Hematopoietic multipotent progenitor cell treated with erythropoietin and hydrocortisone succinate and interleukin-3 and kit ligand, for 15 days (in vitro differentiated cells): ENCODE measurements at places on chromosomes 1 and 21.

- no peak for DNase-seq
Observed at GRCh38 chr1:244837597-244838258, 2.3 kb downstream of the COX20 start.

DNA sequence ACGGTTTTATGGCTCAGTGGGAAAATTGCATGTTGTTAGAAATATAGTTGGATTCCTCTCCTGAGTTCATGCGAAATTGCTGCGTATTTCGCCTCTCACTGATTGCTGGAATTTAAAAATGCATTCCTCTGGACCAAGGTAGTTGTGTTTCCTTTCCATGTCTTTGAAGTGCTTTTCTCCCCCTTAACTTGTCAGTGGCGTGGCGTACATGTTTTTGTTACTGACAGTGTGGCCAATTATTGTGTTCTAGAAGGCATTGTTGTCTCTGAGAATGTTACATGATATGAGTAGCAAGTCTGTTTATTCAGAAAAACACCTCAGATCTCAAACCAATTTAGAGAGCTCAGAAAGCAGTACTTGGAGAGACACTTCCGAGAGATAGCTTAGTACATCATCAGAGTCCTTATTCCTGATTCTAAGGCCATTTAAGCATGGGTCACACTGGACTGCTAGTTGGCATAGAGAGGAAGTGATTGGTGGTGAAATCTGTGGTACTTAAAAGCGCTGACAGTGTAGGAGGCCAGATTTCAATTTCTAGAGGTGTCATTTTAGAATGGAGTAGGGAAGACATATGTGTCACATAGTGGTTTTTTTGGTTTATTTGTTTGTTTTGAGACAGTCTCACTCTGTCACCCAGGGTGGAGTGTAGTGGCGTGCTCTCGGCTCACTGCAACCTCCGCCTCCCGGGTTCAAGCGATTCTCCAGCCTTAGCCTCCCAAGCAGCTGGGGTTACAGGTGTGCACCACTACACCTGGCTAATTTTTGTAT lies 184.4 kb downstream of the RYR2 start:
- no peak for DNase-seq

DNA sequence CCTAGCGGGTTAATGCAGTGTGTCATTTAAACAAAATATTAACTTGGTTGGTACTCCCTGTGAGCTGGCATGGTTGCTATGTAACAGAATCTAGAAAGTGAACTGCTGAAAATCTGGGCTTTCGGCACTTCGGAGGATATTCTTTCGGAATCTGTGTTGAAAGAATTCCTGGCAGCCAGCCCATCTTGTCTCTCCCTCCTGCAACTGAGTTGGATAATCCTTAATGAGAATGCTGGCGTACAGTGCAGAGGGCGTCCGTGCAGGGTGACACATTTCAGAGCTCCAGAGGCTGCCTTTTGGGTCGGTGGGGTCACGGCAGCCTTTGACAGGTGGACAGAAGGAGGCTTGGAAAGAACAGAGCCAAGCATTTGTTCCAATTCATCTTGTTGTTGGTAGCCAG lies 3.7 kb downstream of the KAZN start:
- DNase-seq: no peak

GRCh38 chr1:43952731-43953346 lies 6.1 kb downstream of the IPO13 start:
- DNase-seq: peak; percentile 34

DNA sequence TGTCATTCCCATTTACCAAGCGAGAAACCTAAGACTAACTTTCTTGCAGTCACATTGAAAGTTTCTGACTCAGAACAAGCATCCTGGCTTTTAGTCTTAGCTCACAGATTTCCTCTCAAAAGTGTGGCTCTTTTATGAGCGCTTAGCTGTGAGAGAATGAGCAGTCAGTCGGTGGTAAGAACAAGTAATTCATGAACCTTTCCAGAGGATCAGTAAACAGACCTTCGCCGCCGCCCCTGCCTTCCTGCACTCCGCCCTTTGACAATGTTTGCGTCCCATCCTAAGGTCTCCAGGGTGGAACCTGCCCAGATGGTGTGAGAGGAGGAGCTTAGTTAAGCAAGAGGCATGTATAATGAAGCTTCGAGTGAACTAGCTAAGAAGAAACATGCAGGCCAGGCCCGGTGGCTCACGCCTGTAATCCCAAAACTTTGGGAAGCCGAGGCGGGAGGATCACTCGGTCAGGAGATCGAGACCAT lies 142.4 kb downstream of the GLUL start:
- DNase-seq: peak; percentile 43

GRCh38 chr1:117392771-117393170 lies 25.5 kb downstream of the MAN1A2 start:
- no peak for DNase-seq

GRCh38 chr1:246096356-246096755 lies 410.7 kb downstream of the SMYD3 start:
- DNase-seq: no peak

GRCh38 chr1:228368801-228369607 lies 37.6 kb downstream of the TRIM11 start:
- DNase-seq: no peak

DNA sequence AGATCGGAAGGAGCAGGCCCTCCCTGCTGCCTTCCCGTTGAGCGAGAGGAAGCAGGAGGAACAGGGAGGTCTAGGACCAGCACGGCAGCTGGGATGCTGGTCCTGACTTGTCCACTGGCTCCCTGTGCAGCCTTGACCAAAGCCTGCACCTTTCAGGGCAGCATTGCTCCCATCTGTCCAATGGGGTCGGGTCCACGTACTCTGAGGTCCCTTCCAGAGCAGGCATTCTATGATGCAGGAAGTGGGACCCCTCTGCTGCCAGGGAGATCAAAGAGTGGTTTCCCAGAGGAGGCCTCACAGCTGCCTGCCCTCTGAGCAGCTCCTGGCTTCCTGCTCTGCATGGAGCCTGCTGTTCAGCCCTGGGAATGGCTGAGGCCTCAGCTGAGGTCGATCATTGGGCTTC lies 21.7 kb upstream of the ZNF362 start:
- DNase-seq: no peak

- DNase-seq: no peak
Observed at GRCh38 chr1:82042306-82043060, 241.7 kb downstream of the ADGRL2 start.

GRCh38 chr1:19749685-19750084 lies 50.0 kb downstream of the TMCO4 start:
- no peak for DNase-seq

- no peak for DNase-seq
Observed at GRCh38 chr1:2431103-2431502, 18.7 kb upstream of the PEX10 start.

DNA sequence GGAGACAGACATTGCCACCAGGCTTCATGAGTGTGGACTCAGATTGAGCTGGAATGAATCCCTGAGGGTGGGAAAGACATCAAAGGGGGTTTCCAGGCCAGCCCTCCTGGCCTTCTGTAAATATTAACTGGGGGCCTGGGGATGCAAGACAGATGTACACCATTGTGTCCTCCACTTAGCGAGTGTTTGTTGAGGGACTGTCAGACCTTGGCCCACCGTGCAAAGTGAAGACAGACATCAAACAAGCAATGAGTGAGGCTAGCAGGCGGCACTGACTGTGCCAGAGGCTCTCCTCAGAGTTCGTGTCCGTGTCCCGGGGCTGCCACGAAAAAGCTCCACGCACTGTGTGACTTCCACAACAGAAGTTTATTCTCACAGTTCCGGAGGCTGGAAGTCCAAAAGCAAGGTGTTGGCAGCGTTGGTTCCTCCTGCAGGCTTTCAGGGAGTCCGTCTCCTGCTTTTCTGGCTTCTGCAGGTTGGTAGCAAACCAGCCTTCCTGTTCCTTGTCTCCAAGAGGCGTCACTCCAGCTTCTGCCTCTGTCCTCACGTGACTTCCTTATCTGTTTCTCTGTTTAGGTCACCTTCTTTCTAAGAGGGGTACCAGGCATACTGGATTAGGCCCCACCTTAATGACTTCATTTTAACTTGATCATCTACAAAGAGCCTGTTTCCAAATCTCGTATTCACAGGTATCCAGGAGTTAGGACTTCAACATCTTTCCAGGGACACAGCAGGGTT lies 59.1 kb downstream of the DISP3 start:
- no peak for DNase-seq

DNA sequence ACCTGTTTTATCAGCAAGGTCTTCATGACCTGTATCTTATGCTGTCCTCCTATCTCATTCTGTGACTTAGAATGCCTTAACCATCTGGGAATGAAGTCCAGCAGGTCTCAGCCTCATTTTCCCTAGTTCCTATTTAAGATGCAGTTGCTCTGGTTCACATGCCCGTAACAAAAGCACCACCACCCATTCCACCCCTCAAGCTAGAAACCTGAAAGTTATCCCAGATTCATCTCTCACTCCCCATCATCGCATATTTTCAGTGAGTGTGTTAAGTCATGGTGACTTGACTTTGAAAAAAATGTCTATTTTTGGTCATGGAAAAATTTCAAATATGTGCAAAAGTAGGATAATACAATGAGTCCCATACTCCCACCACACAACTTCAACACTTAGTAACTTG lies 11.7 kb downstream of the HMGN2 start:
- DNase-seq: no peak

- no peak for DNase-seq
Observed at GRCh38 chr1:209527372-209527771, 56.1 kb upstream of the CAMK1G start.

- no peak for DNase-seq
Observed at GRCh38 chr1:185917646-185918045, 183.5 kb downstream of the HMCN1 start.

DNA sequence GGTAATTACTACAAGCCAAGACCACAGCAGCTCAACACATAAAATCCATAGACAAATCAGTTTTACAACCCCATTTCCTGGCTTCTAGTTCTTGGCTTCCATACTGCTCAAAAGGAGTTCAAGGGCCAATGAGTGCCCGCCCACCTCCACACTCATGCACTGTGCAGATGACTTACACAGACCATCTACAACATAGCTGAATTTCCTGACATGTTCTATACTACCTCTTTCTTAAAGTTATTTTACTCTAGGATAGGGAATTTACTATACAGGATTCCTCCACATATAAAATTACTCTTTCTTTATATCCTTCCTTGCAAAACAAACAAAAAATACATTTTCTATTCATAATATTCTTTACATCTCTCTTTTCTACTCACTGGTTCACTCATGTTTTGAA lies 14.6 kb downstream of the BACE2 start:
- no peak for DNase-seq

- DNase-seq: peak; percentile 99
Observed at GRCh38 chr1:113904674-113905434, at the start of the genes AP4B1 and DCLRE1B. AP4B1 (minus strand) TSS chr1:113904799; CDS start chr1:113904717, 82 bp downstream. DCLRE1B (plus strand) TSS chr1:113905326; CDS start chr1:113905587, 261 bp downstream.

DNA sequence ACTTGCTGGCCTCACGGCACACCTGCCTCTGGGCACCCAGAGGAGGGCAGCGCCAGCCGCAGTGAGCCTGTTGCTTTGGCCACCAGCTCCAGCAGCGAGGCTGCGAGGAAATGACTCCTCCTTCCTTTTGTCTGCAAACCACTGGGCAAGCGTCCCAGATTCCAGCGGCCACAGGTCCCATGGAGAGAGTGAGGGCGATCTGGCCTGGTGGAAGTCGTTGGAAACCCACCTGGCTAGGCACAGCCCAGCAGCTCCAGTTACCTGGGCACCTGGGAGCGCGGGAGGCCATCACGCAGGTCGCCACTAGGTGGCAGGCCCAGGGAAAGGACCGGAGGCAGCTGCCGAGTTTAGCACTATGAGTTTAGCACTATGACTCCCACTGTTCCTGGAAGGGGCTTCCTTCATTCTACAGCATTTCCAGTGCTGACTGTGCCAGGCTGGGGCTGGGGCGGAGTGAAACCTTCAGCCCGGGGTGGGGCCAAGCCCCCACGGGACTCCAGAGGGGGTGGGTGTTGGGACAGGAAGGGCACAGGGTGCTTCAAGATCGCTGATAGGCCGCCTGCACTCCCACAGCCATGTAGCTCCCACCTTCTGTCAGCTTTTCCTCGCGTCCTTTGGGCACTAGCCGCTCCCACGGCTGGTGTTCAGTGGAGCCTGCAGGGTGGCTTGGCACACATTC lies 1.1 kb upstream of the ESPN start:
- DNase-seq: peak; percentile 58

- DNase-seq: no peak
Observed at GRCh38 chr1:223700388-223700918, 11.9 kb upstream of the CAPN2 start.

GRCh38 chr1:6090996-6091822 lies 45.5 kb downstream of the KCNAB2 start:
- DNase-seq: no peak

- no peak for DNase-seq
Observed at GRCh38 chr1:159239551-159240220, 35.0 kb downstream of the ACKR1 start.

DNA sequence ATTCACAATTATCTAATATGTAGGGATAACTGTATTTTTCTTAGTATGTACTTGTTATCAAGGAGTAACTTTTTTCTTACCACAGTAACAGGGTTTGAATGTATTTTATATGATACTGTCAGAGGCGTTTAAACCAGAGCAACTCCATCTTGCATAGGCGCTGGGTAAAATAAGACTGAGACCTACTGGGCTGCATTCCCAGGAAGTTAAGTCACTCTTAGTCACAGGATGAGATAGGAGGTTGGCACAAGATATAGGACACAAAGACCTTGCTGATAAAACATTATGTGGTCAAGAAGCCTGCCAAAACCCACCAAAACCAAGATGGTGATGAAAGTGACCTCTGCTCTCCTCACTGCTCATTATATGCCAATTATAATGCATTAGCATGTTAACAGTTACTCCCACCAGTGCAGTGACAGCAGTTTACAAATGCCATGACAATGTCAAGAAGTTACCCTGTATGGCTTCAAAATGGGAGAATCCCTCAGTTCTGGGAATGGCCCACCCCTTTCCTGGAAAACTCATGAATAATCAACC lies 64.8 kb downstream of the RPE65 start:
- no peak for DNase-seq

GRCh38 chr1:93442741-93443140 lies 5.2 kb upstream of the FNBP1L start:
- DNase-seq: no peak

DNA sequence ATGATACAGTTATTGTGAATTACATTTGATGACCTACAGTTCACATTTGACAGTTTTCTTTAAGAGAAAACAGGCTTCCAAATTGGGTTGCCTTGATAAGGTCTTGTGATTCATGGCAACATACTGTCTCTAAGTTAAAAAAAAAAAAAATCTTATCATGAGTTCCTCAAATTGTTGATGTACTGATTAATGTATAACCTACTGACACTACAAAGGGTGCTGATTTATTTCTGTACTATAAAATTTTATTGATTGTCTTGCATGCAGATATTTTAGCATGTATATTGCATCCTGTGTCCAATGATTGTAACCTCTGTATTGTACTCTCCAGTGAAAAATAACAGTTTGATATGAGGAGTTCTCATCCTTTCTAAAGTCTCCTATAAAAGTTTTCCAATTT lies 197.3 kb upstream of the IVNS1ABP start:
- DNase-seq: no peak

DNA sequence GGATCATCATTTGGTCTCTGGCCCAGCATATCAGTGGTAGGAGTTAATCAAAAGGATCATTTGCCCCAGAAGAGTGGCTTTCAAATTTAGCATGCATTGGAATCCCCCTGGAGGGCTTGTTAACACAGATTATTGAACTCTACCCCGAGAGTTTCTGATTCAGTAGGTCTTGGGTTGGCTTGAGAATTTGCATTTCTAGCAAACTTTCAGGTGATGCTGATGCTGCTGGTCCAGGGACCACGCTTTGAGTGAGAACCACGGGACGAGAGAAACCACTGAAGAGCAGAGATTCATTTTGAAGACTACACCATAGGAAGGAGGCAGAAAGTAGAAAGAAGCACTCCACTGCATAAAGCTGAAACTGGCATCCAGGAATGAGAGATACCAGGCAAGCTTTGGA lies 81.3 kb upstream of the DUSP10 start:
- DNase-seq: no peak
